Stimulated activated memory B cell treated with anti-CD40 and anti-IgM and Interleukin-4, amounts not matched to agents 10 μg/mL and 1 μg/mL and 100 μg/mL, for 72 hours (primary cell): ENCODE measurements at places on chromosomes 2 and 18.
A peak's percentile ranks its signal among the peaks of the same experiment; 100 is the strongest.

DNA sequence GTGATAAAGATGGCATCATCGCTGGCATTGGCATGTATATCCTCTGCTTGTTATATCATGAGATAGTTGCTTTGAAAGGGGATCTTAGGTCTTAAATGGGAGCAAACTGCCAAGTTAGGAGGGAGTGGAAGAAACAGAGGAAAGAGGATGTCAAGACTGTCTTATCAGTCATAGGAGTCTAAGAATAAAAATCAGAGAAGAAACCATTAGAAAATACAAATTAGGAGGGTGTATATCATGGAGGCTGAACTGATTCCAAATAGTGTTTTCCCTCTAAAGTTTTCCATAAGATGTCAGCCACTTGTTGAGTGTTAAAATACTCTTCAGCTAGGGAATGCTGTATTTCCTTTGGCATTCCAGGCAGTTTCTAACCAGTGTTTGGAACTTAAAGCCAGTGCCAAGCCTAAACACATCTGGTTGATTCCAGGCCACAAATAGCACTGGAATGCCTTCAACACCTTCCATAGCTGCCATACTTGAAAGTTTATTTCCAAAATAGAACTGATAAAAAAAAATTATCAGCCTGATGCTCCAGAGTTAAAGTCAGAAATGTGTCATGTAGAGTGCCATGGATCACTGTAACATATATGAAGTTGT, 129.4 kb downstream of the ZEB2 start:
- ATAC-seq: no peak

- no peak for ATAC-seq
Measured at GRCh38 chr18:45650321-45650720, 35.0 kb downstream of the SLC14A2 start.

DNA sequence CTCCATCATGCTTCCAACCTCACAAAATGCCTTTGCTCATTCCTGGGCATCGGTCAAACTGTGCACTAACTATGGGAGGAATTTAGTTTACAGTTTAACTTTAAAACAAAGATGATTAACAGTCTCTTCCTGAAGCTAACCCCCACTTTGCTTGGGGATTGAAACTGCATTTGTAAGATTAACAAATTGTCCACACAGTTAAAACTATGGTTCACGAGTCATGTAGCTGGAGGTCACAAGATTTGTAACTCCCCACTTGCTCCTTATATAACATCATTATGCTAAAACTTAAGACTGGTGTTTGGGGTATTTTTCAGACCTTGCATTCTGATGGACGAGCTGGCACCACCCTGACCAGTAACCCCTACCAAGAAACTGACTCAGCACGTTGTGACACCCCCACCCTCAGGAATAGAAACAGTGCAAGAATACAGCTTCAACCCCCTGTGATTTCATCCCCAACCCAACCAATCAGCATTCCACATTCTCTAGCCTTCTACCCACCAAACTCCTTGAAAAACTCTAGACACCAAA, 252.3 kb downstream of the MBD5 start:
- no peak for ATAC-seq

DNA sequence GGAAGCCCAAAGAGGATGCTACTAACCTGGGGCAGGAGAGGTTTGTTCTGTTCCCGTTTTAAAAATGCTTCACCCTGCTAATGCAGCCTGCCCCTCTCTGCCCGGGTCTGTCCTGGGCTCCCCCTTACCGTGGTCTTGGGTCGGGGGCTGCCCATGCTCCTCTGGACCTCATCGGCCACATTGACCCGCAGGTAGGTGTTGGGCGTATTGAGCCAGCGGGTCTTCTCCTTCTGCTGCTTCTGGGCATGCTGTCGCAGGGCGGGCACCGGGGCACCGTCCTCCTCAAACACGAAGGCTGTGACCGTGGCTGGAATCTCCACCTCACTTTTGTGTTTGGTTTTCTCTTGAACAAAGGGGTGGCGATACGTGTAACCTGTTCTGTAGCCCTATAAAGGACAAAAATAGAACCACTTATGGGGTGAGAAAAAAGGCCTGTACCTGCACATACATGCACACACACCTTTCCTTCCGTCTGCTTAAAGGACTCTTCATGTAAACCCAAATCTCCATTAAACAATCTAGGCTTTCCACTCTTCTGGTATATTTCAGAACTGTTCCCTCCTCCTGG, 89.3 kb downstream of the ADD2 start:
- peak; percentile 42 for ATAC-seq

DNA sequence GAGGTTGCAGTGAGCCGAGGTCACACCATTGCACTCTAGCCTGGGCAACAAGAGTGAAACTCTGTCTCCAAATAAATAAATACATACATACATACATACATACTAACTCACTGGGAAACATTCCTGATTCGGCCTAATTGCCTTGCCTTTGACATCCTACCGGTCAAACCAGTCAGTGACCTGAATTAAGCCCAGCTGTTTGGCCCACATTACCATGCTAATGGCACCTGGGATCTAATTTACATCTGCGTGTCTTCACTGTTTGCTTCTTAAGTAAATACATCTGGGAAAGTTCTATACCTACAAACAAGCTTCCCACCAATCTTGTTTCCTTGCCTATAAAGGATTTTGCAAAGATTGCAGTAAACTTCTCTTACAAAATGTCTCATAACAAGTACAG, 230.2 kb upstream of the ZC3H15 start:
- no peak for ATAC-seq

- no peak for ATAC-seq
Measured at GRCh38 chr2:3309496-3310355, 67.9 kb downstream of the EIPR1 start.

- no peak for ATAC-seq
Measured at GRCh38 chr2:23953625-23954024, 13.4 kb downstream of the UBXN2A start.

GRCh38 chr2:65373365-65373918, 59.0 kb downstream of the SPRED2 start:
- no peak for ATAC-seq

DNA sequence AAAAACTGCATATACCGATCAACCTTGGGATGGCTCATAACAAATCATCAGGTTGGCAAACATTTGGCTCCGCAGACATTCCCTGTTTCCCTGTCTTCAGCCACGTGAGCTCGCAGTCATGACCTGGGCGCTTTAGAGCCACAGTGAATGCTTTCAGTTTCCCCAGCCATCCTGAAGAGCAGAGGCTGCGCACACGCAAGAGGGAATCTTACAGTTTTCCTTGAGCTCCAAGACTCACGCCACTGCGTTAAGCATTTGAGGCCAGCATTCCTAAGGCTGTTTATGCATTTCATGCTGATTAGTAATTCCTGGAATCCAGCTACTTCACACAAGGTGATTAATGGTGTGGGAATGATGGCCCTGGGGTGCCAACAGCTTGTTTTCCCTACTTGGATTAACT, 95.1 kb downstream of the MTCL1 start:
- ATAC-seq: no peak

- peak; percentile 61 for ATAC-seq
Measured at GRCh38 chr2:205868773-205869333, 186.6 kb downstream of the NRP2 start.

GRCh38 chr2:122816803-122817202, 1061.4 kb downstream of the TSN start:
- ATAC-seq: no peak

DNA sequence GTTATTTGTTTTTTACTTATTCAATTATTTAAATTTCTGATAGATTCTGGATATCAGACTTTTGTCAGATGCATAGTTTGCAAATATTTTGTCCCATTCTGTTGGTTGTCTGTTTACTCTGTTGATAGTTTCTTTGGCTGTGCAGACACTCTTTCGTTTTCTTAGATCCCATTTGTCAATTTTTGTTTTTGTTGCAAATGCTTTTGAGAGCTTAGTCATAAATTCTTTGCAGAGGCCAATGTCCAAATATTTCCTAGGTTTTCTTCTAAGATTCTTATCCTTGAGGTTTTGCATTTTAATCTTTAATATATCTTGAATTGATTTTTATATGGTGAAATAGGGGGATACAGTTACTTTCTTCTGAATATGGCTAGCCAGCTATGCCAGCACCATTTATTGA, 112.7 kb upstream of the SESTD1 start:
- ATAC-seq: no peak

GRCh38 chr2:19187323-19188020, 171.0 kb downstream of the OSR1 start:
- no peak for ATAC-seq

DNA sequence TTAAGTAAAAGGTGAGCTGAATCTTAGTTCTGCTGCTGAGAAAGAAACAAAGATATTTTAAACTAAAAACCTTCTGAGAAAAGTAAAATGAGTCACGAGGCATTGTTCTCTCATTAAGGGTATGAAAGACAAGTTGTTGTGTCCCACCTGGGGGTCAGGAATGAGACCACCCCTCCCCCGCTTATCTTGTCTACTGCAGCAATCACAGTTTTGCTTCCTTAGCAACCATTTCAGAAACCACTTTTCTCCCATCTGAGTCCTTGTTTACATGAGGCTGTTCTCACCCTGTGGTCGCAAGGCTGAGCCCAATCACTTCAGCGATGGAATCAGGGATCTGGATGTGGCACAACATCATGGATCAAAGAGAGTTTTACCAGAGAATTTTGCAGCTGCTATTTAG, 377.6 kb upstream of the NETO1 start:
- no peak for ATAC-seq

- ATAC-seq: no peak
Measured at GRCh38 chr2:55400332-55400731, 19.3 kb downstream of the CCDC88A start.

DNA sequence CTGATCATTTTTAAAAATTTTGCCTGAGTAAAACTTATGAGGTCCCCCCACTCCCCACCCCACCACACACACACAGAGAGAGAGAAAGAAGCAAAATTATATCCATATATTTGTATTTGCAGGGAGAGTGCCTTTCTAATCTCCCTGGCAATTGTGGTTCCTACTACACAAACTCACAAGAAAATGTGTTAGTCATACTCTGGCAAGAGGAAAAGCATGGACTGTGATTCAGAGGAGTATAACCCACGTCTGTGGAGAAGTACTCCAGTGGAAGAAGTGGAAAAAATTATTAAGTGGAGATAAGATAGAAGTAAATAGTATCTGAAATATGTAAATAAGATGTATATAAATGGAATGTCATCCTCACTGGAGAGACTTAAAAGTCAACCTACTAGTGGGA, 114.0 kb downstream of the DSEL start:
- no peak for ATAC-seq

GRCh38 chr2:15511686-15512085, 49.4 kb downstream of the NBAS start:
- ATAC-seq: no peak

DNA sequence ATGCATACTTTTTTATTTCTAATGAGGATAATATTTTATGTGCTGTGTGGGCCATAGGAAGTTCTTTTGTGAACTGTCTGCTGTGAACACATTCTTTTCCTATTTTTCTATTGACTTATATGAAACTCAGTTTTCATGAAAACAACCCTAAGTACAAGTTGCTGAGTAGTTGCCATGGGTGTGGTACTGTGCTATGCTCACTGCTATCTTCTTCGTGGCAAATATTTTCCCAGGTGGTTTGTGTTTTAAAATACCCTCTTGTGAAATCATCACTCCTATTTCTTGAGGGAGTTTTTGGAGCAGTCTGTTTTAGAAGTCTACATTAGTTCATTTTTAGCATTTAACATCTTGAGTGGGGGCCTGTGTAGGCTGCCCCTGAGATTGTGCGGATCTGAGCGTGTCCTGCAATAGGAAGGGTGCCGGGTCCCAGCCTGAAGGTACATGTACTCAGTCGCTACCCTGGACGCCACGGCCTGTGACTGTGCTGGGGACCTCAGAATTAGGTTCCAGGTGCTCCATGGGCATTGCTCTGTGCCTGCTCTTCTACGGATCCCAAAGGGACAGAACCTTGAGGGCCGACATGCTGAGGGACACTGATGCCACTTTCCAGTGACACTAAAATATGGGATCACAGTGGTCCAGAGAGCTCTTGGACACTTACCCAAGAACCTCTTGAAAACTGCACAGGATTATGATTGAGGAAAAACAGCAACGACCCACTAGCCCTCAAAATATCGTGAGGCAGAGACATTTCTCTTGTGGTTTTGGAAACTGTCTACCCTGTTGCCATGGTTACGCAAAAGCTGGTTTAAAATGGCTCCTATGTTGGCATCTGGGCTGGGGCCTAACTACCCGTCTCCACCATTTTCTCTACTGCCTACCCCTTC, 480.4 kb downstream of the TGIF1 start:
- ATAC-seq: no peak

DNA sequence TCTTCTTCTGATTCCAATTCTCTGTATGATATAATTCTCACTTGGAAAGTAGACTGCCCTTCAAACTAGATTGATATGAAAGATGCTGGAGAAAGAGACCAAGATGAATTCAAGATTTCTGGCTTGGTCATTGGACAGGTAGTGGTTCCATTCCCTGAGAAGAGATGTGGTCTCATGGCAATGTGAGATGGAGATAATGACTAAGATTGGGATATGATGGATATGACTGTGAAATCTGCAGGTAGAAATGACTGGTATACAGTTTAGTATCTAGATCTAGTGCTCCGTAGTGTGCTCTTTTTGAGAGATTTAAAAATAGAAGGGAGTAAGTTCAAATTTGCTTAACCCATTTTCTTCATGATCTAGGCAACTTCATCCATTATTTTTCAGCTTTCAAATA, 425.4 kb upstream of the TRIB2 start:
- ATAC-seq: no peak

- ATAC-seq: no peak
Measured at GRCh38 chr2:128590309-128591021, 271.8 kb upstream of the HS6ST1 start.

- no peak for ATAC-seq
Measured at GRCh38 chr2:31260870-31261269, 26.9 kb downstream of the EHD3 start.

DNA sequence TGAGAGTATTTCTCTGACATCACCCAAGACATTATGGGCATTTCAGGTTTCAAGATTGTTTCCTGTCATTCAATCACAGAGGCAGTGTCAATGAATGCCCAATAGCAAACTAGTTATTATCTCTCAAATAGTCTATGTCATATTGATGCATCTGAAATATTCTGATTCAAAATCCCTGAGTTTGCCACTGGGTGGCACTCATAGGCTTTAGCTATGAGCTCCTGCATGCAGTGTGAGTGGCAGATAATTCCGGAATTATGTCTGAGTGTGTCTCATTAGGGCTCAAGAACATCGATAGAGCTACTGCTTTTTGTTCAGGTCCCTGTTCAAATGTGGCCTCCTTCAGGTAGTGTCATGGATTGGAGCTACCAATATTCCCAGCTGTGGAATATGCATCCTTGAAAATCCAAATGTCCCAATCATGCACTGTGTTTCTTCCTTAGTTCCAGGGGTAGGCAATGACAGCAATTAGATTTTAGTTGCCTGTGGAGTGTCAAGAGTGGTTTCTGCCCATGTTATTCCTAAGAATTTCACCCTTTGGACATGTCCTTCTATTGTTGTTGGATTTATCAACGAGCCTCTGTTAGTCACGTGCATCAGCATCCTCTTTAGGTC, 7.8 kb upstream of the OR6B3 start:
- ATAC-seq: peak; percentile 59

DNA sequence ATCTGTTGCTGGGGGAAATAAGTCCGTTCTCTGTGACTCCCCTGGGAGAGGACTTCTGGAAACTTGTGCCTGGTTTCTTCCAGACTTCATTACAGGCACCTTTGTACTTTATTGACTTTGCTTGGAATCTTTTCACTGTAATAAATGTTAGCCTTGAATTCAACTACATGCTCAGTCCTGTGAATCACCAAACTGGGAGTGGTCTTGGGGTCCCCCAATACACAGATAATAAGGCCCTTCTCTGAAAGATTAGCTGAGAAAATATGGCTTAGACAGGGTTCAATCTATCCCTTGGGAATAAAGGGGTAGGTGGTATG, 48.7 kb upstream of the KIDINS220 start:
- no peak for ATAC-seq
